ENCODE measurements at places on chromosomes 3 and 15.

- no peak for DNase-seq
Observed at GRCh38 chr15:47934342-47934741, 186.4 kb upstream of the SLC24A5 start.

GRCh38 chr15:85563328-85563727, 182.9 kb downstream of the AKAP13 start:
- no peak for DNase-seq

DNA sequence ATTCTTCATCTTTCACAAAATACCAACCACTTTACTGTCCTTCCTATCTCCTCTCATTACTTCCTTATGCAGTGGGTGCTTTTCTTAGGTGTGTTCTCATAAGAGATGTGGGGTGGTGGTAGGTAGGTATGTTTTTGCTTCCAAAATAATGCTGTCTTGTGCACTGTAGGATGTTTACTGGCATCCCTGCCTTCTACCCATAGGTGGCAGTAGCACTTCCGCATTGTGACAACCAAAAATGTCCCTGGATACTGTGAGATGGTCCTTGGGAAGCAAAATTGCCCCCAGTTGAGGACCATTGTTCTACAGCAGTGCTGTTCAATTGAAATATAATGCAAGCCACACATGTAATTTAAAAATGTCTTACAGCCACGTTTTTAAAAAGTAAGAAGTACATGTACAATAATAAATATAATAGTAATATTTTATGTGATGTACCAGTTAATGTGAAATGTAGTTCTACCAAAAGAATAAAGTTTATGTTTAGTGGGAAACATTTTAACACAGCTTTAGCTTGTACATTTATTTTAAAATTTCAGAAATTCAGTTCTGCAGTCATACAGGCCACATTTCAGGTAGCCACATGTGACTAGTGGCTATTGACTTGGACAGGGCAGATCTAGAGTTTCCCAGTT, 75.2 kb downstream of the NEO1 start:
- no peak for DNase-seq

DNA sequence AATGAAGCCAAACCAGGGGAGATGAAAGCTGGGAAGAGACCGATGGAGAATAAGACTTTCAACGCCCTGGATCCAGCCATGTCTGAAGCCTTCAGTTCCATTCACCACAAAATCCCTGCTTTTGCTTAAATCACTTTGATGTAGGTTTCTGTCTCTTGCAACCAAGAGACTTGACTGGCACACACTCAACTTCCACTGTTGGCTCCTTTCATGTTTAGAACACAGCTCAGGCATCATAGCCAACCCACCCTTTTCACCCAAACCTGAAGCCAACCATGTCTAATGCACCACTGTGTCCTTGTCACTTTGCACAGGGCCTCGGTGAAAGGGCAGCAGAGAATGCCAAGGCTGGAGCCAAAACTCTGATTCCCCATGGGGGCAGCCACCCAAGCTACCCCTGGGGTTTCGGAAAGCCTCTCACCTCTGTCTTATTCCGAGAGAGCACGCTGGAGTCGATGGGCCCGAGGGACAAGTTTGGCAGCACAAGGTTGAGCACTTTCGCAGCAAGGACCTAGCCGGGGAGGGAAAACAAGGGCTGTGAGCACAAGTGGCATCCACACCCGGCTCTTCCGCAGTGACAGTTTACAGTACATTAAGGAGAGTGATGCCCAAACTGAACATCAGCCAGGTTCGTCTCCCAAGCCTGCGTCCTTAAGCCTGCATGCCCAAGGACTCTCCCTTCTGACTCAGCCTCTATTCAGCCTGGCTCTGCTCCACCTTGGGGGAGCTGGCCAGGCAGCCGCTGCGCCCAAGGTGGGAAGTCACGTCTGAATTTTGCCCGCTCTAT, 37.6 kb downstream of the ABTB1 start:
- DNase-seq, result no peak

DNA sequence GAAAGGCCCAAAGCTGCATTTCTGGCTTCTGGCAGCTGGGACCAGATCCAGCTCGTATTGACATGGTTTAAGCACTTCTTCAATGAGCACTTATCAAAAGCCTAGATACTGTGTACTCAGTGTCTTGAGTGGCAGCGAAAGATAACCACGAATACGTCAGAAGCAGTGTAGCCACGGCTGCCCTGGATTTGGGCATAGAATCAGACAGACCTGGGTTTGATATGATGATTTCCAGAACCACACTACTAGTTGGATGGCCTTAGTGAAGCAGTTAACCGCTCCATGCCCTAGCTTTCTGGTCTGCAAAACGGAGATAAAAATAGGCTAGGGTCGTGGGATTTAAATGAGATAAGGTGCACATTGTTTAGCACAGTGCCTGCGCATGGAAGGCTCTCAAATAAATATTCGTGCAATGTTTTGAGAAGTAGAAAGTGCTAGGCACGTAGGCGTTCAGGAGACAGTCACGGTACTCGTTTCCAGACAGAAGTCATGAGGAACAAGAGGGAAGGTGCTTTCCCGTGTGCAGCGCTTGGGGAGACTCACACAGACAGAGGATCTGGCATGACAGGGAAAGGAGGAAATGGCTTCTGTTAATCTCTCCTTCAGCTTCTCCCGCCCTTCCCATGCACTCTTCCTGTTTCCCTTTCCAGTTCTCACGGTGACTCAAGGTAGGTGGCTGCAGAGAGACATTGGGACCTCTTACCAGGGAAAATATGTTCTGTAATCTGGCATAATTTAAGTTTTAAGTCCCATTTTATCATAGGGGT, 70.3 kb downstream of the CCNL1 start:
- no peak for DNase-seq

DNA sequence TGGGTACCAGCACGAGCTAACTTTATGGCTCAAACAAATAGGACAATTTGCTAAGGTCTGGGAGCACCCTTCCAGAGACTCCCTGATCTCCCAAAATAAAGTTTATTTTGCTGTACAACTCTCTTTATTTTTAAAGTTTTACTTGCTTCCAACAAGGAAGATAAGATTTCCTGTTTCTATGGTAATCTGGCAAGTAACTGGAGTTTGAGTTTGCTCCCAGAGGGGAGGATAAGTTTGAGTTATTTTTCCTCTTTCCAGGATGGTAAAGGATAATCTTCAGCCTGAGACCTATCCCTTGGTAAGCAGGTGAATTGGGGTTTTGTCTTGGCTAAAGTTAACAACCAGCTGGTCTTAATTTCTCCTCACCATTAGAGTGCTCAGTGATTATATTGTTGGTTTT, 1019.4 kb upstream of the ALCAM start:
- DNase-seq, result no peak

DNA sequence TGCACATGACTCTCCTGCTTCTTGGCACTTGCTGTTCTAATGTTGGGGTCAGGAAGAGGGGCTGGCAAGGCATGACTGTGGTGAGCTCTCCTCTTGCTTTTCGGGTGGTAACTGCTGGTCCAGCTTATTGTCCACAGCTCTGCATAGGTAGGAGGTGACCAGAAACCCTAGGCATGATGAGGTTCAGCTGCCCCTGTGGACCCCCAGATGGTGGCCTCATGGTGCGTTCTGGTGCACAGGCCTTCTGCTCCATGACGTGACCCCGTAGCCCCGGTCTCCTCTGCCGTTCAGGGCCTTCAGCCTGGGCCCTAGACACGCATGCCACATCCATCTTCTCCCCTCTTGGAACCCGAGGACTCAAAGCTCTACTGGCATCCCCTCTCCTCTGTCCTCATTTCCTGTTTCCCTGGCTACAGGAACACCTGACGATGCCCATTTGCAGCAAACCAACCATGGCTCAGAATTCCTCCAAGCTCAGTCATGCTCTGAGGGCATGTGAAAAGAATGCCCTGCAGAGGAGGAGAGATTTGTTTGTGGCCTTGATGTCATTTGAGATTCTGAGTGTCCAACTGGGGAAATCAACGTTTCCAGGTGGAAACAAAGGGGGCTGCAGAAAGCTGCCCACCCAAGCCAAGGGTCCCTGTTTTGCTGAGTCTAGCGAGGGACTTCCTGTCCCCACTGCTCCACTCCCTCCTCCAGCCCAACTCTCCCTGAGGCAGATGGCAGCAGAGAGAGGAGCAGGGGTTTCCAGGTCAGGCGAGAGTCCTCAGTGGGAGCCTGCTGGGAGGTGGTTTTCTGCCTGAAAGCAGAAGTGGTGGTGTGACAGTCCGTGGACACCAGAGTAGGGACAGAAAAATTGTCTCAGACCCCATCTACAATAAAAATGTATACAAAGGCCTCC, 198.7 kb upstream of the LYSMD4 start:
- no peak for DNase-seq

- no peak for DNase-seq
Observed at GRCh38 chr3:39090922-39091321, 16.5 kb downstream of the GORASP1 start.

DNA sequence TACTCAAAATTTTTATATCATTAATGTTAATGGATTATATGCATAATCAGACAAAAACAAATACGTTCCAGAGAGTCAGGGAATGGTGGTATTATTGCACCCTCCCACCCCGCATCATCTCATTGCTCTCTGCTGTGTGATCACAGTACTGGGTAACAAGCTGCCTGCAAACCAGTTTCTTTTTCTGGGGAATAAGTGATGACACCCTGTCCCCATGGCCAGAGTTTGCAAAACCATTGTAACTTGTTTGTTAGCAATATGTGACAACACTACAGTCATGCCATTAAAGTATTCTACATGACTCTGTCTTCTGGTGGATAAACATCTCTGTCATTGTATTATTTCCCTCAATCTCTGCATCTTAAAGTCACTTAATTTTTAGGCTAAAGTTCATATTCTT, 39.5 kb downstream of the ZBTB38 start:
- DNase-seq, result no peak

GRCh38 chr15:86101818-86102217, 22.1 kb downstream of the AGBL1 start:
- DNase-seq, result no peak

DNA sequence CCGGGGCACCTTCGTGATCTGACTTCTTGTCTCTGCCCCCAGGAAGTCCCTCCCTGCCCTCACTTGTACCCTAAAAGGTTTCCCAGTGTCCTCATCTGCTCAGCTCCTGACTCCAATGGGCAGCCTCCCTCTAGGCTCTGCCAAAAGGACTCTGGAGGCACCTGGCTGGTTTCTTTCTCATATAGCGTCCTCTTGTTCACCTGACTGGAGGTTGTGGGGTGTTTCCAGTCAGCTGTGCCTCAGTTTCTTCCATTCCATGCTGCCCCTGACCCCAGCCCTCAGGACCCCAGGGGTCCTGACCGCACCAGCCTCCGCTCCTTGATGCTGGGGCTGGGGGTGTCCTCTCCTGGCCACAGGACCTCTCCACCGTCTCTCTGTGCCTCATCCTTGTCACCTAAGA, 2.5 kb downstream of the PRR23E start:
- DNase-seq, result no peak

- DNase-seq, result no peak
Observed at GRCh38 chr3:174822320-174822719, 36.8 kb upstream of the NAALADL2 start.

DNA sequence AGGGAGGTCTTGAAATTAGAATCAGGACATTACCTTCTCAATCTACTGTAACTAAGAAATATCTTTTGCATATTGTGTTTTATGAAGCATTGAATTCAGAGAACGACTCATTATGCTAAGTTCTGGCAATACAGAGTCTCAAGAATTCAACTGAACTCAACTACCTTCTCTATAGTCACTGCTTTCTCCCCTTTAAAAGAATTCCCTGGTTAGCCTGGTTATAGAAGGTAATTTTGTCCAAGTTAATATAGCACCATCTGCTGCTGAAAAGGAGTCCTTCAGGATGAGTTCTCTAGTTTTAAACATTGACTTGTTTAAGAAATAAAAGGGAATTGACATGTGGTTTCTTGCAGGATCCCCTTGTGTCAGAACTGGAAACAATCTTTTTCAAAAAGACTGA, 60.2 kb downstream of the IL16 start:
- no peak for DNase-seq

DNA sequence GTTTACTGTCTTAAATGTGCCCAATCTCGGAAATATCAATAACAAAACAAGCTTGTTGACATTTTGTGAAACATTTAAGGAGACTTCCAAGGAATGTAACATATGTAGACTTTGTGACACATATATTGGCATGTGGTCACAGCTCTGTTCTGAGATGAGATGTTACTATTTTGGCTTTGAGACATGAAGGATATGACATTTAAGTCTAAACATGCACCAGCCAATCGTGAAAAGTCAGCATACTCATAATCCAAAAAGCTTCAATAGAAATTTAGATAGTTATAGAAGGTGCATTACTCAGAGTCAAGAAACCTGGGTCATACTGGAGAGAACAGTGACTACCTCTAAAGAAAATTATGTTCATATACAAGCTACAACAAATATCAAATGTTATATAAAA, 13.4 kb downstream of the COMMD2 start:
- no peak for DNase-seq

GRCh38 chr3:135172191-135172869, 377.3 kb downstream of the EPHB1 start:
- no peak for DNase-seq

GRCh38 chr15:70342141-70342540, 244.4 kb upstream of the TLE3 start:
- no peak for DNase-seq

GRCh38 chr15:94584833-94585244, 353.5 kb downstream of the MCTP2 start:
- DNase-seq, result no peak

DNA sequence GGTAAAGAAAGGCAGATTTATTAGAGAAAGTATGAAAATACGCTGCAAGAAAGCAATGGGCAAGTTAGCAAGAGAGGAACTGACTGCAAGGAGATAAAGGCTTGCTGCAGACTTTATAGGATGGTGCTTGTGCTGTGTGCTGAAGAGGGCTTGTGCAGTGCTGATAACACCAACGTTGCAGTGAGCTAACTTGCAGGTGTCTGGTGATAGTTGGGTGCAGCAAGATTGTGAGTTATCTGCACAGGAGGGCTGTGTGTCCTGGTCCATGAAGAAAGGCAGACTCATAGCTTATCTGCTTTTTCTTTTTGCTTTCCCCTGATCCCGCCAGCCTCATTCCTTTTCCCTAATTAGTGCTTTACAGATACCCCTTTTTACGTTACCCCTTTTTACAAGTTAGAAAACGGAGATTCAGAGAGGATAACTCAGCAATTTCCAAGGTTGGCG, 58.0 kb upstream of the ZNF148 start:
- no peak for DNase-seq

DNA sequence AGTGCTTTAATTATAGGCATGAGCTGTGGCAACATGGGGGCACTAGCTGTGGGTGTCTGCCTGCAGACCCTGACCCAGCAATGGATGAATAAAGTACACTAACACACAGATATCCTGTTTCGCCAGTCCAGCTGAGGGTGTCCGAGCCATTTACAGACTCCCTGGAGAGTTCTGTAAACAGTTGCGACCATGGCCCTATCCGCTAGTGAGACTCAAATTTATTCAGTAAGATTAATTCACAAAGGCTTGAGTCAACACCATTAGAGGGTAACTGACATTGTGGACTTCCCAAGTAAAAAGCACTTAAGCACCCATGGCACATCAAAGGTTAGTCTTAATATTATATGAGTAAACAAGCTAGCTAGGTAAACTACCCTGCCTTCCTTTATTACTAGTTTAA, 161.6 kb downstream of the TBL1XR1 start:
- DNase-seq, result no peak

DNA sequence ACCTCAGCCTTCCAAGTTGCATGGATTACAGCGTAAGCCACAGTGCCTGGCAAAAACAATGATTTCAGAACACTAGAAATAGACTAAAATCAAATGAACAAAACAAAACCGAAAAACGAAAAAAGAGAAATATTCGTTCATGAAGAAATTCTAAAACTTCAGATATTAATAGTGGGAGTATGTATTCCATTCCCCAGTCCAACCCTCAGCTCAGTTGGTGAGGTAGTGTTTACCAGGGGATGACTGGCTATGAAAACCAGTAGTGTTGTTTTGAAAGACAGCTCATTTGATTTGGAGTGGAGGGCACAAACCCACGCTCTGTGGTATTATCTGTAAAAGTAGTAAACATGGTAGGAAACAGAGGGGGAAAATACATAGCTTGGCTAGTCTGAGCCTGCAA, 6.8 kb upstream of the SNRK start:
- DNase-seq, result no peak
